ENCODE measurements at places on chromosomes 13 and 19.
A peak's percentile ranks its signal among the peaks of the same experiment; 100 is the strongest.

- DNase-seq, result no peak
These were observed 9.7 kb upstream of the CEBPA start for GRCh38 chr19:33312065-33312464.

DNA sequence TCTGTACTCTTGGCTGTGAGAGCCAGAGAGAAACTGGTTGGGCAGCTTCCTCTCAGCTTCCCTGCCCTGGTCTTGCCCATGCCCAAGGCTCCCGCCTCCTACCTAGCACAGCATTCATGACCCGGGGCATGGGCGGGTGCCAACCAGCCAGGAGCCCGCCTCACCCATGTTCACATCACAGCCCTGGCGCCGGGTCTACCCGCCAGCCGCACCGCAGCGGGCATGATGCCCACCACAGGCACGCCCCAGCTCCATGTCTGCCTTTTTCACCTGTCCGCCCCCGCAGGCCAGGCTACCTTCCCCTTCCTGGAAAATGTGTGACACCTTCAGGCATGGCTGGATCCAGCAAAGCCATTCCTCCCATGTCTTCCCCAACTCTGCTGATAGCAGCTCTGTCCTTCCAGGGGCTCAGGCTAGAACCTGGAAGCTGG, 42.1 kb downstream of the PTPRS start:
- DNase-seq, result no peak

- peak; percentile 76 for DNase-seq
These were observed 10.7 kb downstream of the ABHD8 start for GRCh38 chr19:17292301-17293074.

- no peak for DNase-seq
These were observed 41.4 kb upstream of the FGF14 start for GRCh38 chr13:102443249-102443648.

DNA sequence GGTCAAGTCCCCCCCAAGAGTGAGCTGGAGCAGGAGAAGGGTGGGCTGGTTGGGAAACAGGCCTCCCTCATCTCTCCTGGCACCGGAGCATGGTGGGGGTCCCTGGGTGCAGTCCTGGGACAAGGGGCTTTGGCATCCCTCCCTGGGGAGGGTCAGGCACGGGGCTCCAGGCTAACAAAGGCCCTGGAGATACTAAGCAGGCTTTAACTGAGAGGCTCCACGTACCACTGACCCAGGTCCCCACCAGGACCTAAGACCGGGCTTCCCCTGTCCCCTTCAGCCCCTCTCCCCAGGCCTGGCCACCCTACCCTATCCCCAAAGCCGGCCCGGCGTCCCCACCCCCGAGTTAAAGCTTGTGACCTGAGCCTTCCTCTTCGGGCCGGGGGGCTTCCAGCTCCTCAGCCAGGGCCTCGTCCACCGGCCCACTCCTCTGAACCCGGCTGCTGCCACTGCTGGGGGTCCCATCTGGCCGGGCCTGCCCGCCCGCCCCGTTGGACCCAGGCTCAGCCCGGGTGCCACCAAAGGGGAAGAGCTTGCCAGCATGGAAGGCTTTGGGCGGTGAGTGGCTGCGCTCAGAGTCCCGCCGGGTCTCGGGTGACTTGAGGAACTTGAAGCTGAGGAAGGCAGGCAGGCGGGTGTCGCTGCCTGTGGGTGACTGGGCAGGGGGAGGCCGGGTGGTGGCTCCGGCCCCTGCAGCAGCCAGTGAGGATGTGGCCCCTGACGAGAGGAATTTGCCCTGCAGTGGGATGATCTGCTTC, 10.1 kb downstream of the ANO8 start:
- no peak for DNase-seq

DNA sequence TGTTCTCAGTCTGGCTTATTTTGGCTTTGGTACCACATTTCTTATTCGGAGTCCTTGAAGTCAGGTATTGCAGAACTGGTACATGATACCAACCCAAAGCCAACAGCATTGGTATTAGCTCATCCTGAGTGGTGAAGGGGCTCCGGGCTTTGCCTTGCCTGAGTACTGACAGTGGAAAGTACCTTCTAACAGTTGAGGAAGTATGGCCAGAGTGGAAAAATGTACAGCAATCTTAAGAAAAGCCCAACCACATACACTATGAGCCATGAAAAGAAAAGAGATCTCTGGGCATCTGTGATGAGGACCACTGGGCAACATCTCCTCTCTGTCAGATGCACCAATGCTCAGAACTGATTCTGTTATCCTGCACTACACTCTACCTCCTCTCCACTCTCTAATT, 8.3 kb downstream of the LCP1 start:
- no peak for DNase-seq

- no peak for DNase-seq
These were observed 701 bp downstream of the ZNF552 start for GRCh38 chr19:57813919-57814504.

- DNase-seq, result no peak
These were observed 1.0 kb upstream of the NAT14 start for GRCh38 chr19:55483706-55484592.

DNA sequence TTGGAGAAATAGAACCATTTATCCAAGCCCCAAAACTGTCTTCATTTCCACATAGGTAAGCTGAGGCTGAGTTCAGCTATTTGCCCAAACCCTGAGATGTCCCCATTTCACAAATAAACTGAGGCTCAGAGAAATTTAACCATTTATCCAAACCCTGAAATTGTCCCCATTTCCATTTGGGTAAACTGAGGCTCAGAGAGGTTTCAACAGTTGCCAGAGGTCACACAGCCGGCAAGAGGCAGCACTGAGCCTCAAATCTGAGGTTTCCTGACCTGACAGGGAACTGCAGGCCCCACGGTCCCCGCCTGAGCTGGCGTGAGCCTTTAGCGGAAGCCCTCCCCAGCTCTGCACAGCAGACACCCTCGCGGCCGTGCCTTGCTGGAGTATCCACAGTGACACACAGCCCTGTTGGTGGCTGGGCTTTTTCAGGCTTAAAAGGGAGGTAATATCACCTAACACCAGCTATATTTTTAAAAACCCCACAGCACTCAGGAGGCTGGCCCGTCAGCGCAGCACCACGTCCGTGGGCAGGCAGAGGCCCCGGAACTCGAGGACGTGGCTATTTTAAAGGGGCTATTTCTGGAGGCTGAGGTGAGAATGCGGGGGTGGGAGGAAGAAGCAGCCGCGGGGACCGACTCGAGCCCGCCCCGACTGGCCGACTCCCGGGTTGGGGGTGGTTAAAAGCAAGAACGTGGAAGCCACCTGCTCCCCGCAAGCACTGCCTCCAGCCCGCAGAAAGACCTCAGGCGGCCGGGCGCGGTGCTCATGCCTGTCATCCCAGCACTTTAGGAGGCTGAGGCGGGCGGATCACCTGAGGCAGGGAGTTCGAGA, 18.5 kb downstream of the PTPRS start:
- DNase-seq, result no peak

- DNase-seq, result no peak
These were observed 41.4 kb downstream of the MPHOSPH8 start for GRCh38 chr13:19674898-19675297.

DNA sequence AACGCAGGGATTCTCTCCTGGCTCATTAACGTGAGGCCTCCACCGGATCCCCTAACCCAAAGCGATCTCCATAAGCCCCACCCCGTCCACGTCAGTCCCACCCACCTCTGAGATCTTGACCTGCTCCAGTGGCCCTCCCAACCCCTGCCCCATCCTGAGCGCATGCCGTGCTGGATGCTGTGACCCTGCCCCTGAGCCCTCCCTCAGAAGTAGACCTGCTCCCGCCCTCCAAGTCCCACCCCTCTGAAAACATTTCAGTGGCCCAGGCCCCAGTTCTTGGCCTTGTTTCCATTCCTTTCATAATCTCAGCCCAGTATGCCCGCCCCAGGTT, 19.9 kb downstream of the LMTK3 start:
- DNase-seq, result no peak

GRCh38 chr19:33259539-33259938, 33.9 kb upstream of the SLC7A10 start:
- DNase-seq, result no peak

DNA sequence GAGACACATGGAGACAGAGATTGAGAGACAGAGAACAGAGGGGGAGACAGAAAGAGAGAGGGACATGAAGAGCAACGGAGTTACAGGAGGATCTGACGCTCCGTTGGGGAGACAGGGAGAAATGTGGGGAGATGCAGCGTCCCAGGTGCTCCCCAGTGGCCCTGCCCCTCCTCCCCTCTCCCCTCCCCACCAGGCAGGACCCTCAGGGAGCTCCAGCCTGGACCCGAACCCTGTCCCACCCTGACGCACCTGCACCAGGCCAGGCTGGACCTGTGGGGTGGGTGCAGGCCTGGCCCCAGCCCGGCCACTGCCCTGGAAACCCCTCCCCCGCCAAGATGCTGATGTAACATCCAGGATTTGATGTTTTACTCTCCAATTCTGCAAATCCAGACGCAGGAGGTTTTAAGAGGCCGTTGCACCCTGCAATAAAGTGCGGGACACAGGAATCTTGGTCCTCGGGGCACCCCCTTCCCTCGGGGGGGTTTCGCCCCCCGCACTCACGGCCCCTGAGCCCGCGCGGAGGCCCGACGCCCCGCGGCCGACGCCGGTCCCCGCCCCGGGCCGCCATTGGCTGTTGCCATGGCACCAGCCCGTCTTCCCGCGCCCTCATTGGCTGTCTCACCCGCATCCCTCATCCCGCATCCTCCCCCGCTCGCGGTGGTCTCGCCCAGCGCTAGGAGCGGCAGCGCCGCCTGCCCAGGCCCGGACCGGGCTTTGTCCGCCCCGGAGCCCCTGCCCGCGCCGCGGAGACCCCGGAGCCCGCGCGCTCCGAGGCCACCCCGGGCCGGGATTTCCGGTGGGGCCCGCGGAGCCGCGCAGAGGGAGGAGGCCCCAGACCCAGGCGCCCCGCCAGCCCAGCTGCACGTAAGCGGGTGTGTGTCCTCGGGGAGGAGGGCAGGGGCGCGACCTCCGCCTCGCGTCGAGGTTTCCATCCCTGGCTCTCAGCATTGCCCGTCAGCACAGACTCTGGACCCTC, at the start of gene APC2:
Gene APC2 (plus strand): TSS at position 655 of the 976 bp plus-strand sequence. CDS start 2,881 bp downstream, outside the sequence.
- no peak for DNase-seq

- DNase-seq, result no peak
These were observed 3.5 kb downstream of the JSRP1 start for GRCh38 chr19:2252797-2253105.

- DNase-seq, result no peak
These were observed 16.1 kb downstream of the ADAT3 start for GRCh38 chr19:1921326-1921725.

- DNase-seq, result no peak
These were observed 349 bp downstream of the ZNF98 start for GRCh38 chr19:22421797-22422196.

DNA sequence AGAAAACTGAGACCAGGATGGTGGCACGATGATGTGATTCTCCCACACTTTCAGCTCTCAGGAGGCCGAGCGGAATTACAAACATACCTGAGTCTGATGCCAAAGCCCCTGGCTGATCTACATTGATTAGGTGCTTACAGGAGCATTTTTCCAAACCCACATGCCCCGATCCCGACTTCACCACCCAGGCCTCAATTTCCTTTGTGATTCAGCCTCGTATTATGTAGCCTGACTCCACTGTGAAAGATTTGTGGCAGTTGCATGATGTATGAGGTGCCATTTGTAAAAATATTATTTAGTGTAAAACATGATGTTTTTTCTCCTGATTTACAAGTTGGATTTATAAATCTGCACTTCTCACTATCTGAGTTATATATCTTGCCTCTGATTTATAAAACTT, 118.0 kb downstream of the TSHZ3 start:
- DNase-seq, result no peak

- no peak for DNase-seq
These were observed 40.8 kb downstream of the CYP2B6 start for GRCh38 chr19:41031916-41032315.

DNA sequence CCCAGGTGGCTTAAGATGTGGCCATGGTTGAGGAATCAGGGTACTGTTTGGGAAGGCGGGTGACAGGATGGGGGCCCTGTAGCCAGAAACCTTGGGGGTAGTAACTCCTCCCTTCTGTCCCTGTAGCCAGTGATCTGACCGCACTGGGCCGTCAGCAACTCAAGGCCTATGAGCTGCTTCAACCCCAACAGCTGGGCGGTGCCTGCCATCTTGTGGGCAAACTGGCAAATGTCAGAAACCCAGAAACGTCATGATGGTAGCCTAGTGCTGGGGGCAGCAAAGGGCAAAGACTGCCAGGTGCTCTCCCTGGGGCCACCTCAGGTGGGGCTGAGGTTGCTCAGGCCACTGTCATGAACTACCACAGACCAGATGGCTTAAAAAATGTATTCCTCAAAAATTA, 3.5 kb downstream of the COPE start:
- no peak for DNase-seq

DNA sequence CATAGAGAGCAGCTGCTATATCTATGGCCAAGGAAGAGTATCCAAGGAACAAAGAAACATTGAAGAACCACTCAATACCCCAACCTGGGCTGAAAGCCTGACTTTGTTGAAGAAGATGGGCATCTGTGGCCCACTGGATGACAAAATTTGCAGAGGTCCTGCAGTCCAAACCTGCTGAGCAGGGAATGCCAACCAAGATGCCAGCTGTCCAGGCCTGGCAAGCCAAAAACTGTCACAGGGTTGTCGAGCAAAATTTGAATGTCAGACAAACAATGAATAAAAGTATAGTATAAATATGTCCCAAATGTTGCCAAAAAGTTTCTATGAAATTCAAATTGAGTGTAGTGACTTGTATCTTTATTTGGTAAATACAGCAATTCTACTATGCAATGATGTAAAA, 1040.2 kb downstream of the PCDH9 start:
- no peak for DNase-seq

GRCh38 chr19:18790566-18791314, at the start of gene COMP:
TSS of gene COMP (minus strand) at chr19:18791305. CDS start at chr19:18791269, 36 bp downstream.
- DNase-seq, result no peak

- no peak for DNase-seq
These were observed 20.7 kb upstream of the NANOS2 start for GRCh38 chr19:45935267-45935666.

DNA sequence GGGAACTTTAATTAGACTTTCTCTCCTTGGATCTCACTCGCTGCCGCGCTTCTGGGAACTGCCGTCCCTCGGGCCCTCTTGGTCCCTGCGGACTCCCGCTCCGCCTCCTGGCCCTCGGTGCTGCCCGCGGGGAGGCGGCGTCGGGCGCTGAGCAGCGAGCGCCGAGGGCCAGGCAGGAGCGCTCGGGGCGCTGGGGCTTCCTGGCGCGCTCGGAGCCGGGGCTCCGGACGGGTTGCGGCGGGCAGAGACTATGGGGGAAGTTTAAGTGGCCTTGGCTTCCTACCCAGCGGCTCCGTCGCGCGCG, 704 bp downstream of the CHST8 start:
- DNase-seq, result no peak

Data from central memory CD4-positive, alpha-beta T cell (primary cell).